ENCODE measurements at places on chromosomes 3 and 15. TPM values are rescaled to one million over a fixed set of nuclear protein-coding genes. Genes with fewer than 3 reads are reported as not detected.
A peak's percentile ranks its signal among the peaks of the same experiment; 100 is the strongest.

The SPTBN5 gene
- total RNA-seq, result 3.9 TPM

DNA sequence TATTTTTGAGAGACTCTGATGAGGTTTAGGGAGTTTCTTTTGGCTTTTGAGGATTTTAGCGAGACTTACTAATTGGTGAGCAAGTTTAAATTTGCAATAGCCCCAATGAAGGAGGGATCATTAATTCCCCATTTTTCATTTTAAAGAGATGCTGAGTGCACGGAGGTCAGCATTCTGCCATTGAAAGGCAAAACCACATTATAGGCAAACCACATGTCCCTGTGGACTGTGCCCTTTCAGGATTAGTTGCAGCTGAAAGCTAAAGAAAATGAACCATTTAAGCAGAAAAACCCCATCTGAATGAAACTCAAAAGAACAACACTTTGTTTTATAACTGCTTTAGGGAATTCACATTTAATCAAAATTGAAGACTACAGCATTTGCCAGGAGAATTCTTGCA, 246.5 kb downstream of the PDZRN3 start:
- DNase-seq, result no peak

GRCh38 chr3:55823001-55823400, 335.9 kb upstream of the WNT5A start:
- no peak for DNase-seq

- DNase-seq, result no peak
Observed at GRCh38 chr3:11556851-11557644, 86.7 kb downstream of the VGLL4 start.

DNA sequence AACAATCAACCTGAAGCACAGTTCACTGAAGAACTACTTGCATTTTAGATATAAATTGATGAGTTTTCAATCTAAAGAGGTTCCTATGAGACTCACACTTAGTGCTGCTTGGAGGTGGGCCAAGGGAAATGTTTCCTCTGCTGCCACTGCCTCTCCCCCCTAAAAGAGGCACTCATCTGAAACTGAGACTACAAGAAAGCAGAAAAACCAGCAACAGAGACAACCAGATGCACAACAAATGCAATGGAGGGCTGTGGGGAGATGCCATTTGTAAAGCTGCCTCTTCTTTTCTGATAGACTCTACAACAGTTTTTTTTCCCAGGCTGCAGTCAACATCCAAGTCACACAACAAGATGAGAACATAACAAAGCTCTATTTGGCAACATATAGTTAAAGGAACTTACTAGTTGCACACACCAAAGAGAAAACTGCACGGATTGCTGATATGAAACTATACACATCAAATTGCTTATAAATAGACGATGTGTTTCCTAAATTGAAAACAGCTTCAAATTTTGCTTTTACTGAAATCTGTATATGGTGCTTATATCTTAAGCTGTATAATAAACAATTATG, 11.0 kb downstream of the TSPAN3 start:
- no peak for DNase-seq

DNA sequence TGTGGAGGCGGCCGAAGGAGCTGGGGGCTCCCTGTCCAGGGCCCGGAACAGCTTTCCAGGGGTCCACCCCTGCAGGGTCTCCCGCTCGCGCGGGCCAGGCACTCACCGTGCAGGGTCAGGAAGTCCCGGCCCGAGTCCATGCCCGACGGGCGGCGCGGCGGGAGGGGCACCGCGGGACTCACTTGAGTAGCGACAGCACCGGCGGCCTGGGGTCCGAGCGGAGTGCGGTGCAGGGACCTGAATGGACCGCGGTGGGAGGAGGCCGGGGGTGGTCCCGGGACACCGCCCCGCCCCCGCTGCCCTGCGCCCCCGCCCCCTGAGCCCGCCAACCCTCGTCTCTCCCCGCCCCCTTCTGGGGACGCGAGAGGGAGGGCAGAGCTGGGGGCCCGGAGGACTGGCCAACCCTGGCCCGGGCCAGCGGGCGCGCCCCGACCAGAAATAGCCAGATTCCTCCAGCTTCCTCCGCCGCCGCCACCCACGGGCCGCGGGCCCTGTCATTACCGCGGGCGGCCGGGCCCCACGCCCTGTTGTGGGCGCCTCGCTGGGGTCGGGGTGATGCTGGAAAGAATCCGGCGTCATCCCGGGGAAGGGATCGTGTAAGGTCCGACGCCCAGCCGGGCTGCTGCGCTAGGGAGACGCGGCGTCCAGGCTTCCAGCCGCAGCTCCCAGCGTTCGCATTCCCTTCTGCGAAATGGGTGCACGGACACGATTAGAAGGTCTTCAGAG, at the start of gene PLCD1:
PLCD1 (minus strand) TSS at position 243 of the 726 bp plus-strand sequence; CDS start at position 140, 103 bp downstream.
- peak; percentile 60 for DNase-seq

DNA sequence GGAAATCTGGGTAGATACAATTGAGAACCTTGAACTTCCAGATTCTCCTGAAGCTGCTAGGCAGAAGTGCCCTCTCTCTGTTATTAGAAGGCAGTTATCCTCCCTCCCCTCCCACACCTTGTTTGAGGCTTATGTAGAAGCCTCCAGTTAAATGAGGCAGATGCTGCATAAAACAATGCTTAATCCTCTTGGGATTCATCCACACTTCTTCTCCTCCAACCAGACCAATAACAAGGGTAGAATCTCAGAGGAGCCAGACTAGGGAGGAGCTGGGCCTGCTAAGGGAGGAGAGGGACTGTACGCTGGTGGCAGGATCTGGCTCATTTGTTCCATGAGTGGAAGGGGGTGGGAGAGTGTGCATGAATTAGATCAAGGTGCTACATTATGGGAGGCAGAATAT, 88.3 kb upstream of the PRR23C start:
- DNase-seq, result no peak
